ENCODE measurements at places on chromosomes 3 and 15.

- DNase-seq = no peak
Measured at GRCh38 chr3:126528800-126529541, 5.0 kb downstream of the CHST13 start.

- DNase-seq = no peak
Measured at GRCh38 chr15:58340176-58340575, 91.6 kb upstream of the LIPC start.

GRCh38 chr15:37774961-37775360, 159.5 kb upstream of the TMCO5A start:
- no peak for DNase-seq

- DNase-seq = no peak
Measured at GRCh38 chr15:78695046-78695671, 54.1 kb upstream of the CHRNB4 start.

DNA sequence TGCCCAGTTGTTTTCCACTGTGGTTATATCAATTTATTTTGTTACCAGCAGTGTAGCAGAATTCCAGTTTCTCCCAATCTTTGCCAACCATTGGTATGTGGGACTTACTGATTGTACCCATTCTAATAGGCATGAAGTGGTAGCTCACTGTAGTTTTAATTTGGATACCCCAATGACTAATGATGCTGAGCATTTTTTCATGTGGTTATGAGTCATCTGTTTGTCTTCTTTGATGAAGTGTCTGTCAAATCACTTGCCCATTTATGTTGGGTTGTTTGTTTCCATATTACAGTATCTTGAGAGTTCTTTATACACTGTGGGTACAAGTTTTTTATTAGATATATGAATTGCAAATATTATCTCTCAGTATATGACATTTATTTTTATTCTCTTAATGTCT, 644.3 kb downstream of the NR2F2 start:
- DNase-seq = no peak

DNA sequence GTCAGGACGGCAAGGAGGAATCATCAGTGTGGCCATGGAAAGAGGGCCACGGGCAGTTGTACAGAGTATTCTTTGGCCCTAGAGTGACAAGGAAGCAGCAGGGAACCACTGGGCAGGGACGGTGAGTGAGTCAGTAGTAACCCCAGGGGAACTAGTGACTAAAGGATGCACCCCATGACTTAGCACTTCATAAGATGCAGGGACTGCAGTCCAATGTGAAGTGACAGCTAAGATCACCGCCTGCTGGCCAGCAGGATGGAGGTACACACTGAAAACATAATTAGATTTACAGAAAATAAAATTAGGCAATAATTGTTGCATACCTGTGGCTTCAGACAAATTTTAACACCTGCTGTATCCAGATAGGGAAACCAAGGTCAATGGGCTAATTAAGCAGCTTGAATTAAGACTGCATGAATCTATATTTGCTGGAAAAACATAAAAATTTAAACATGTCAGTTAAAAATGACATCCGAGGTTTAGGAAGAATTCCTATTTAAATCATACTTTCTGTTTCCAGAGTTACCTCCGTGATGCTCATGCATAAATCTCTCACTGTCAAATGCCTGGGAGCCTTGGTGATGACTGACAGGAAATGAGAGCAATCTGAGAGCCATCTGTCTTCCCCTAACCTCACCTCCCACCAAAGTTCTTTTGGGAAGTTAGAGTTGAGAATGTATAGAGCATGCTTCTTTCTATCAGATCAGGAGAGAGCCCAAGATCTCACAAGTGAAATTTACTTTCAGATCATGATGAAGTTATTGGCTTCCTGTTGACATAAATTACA, 56.5 kb downstream of the DCLK3 start:
- DNase-seq = no peak

DNA sequence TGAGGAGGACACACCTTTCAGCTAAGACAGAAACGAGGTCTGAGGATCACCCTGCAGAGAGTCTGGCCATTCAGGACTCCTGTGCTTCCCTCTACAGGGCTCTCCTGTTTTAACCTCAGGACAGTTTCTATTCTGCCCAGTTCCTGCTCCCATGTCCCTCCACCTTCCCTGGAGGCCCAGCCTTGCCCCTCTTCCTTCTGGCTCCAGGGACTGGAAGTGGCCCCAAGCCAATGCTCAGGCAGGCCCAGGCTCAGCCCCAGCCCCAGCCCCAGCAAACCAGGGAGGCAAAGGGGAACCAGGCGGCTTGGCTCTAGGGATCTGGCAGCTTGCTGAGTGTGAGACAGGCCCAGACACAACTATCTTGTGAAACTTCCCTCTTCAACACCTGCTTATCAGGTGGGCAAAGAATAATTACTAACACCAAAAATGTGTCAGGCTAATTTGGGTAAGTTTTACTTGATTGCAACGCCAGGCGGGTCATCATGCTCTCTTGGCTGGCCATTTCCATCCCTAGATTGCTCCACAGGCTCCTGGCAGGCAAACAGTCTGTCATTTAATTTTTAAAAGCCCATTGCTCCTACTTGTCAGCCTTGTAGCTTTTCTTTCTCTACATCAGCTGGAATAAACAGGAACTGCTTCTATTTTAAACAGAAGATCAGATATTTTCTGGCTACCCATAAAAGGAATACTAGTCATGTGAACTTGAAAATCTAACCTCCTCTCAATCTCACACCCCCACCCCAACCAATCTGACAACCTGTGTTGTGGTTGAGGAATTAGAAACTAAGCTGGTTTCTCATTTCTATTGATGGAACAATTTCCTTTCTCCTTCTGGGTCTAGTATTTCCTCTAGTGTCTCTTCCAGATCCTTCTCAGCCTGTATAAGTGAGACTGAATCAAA, 33.5 kb downstream of the UPK1B start:
- no peak for DNase-seq
